Fibroblast of lung (primary cell): ENCODE measurements at places on chromosomes 6 and 20. TPM values are rescaled to one million over a fixed set of nuclear protein-coding genes. Genes with fewer than 3 reads are reported as not detected.

The WFDC2 gene
- total RNA-seq: not detected in 2 replicates

The HRH3 gene
- total RNA-seq: not detected in 2 replicates

The ACAT2 gene
- total RNA-seq: 37.5 and 121 TPM in 2 replicates

The RAET1E gene
- 0.51 and 1.5 TPM in 2 replicates for total RNA-seq

The CD40 gene
- 2.3 and 3.1 TPM in 2 replicates for total RNA-seq

The KIF3B gene
- 27.6 and 27.7 TPM in 2 replicates for total RNA-seq

The OOEP gene
- 0.17 TPM in 1 of 2 replicates, not detected in the other for total RNA-seq
